GM12865 (cell line): ENCODE measurements at places on chromosomes 16 and 17.

DNA sequence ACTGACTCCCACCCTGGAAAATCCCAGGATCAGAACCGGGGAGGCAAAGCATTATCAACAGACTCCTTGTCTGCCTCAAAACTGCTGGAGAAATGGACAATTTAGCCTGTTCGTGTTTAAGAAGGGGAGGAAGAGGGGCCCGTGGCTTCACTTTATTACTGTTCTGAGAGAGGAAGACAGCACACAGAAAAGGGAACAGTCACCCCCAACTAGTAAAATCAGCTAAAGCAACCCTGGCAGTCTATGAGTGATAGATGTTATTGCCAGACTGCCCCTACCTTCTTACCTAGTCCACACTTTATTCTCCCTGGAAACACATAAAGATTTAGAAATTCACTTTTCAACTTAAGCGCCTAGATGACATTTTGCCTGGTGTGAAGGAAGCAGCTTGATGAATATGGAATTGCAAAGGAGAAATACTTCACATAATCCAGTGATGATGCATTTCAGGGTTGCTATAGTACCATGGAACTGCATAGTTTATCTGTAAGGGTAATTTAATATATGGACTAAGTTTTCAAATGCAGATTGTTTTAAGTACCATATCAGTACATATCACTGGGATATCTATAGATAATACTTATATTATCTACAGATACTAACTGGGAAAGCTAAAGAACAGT, 36.9 kb upstream of the TRAP1 start:
- no peak for DNase-seq

GRCh38 chr16:8070506-8070905, 519.8 kb downstream of the TMEM114 start:
- DNase-seq = no peak

GRCh38 chr16:50496990-50497389, 51.2 kb upstream of the NKD1 start:
- DNase-seq = no peak

DNA sequence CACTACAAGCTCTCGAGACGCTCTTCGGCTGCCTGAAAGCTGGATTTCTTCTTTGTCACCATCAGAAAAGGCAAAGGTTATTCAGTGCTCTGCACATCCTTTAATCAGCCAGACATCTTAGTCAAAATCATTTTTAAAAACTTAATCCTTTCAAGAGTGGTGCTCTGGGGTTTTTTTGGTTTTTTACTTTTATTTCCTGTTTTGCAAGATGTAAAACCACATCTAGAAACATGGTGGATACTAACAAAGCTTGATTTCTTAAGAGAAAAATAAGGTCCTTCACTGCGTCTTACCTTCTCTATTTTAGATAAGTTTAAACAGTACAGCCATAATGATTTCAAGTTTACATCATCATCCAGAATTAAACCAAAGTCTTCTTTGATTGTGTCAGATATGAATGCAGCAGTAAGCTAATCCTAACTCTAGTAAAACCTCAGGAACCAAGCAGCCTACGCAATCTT, 6.3 kb downstream of the ANKRD11 start:
- peak; percentile 34 for DNase-seq
